Stimulated activated CD4-positive, alpha-beta T cell treated with anti-CD3 and anti-CD28 coated beads, Interleukin-15, amount 100 ng/mL, for 1 hour (primary cell): ENCODE measurements at places on chromosomes 2 and 18.

GRCh38 chr2:20523073-20523798 lies 76.4 kb downstream of the RHOB start:
- DNase-seq: no peak

DNA sequence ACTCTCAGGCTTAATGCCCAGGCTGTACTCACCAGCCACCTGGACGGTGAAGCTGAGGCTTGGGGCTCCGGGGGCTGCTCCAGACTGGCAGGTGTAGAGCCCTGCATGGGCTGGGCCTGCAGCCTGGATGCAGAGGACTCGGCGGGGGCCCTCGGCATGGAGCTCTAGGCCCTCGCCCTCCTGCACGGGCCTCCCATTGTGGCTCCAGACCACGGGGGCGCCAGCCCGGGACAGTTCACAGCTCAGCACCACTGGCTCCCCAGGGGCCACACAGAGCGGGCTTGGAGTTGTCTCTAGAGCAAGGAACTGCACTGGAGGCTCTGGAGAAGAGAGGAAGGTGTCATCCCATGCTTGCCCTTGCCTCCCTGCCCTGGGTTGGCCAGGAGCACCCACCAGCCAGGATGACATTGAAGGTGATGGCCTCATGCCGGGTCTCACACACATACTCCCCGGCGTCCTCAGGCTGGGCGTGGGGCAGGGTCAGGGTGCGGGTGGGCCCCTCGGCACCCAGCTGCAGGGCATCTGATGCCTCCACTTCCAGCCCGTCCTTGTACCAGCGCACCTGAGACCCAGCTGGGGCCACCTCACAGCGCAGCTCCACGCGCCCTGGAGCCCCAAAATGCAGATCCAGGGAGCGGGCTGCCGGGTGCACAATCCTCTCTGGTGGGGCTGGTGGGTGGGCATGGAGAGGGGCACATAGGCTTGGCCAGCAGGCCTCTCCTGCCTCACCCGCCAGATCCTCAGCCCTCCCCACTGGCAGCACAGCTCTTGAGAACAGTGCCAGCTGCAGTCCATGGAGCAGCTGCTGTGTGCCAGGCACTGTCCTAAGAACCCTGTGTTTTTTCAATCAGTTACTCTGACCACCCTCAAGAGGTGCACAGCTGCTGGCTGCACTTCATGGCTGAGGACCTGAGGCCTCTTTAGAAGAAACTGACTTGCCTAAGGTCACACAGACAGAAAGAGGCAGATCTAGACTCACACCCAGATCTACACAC lies 13.3 kb downstream of the OBSL1 start:
- no peak for DNase-seq

- no peak for DNase-seq
These were observed 233.1 kb downstream of the SEPTIN10 start for GRCh38 chr2:109380502-109381326.

- no peak for DNase-seq
These were observed 18.1 kb upstream of the ANTXR1 start for GRCh38 chr2:68994864-68995263.

DNA sequence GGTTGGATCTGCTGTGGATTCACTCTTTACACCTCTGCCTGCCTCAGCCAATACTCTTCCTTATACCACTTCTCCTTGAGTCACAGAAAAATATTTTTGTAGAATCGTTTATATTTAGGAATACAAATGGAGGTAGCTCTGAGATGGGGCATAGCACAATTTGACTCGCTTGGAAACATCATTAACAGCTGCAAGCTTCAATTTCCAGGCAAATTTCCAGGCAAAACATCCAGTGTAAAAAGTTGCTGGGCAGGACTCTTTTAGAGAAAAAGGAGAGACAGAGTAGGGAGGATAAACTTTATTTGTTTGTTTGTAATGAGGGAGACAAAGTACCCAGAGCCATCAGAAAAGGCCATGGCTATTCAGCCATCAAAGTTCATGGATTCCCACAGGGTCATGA lies 74.4 kb upstream of the SOX11 start:
- no peak for DNase-seq

DNA sequence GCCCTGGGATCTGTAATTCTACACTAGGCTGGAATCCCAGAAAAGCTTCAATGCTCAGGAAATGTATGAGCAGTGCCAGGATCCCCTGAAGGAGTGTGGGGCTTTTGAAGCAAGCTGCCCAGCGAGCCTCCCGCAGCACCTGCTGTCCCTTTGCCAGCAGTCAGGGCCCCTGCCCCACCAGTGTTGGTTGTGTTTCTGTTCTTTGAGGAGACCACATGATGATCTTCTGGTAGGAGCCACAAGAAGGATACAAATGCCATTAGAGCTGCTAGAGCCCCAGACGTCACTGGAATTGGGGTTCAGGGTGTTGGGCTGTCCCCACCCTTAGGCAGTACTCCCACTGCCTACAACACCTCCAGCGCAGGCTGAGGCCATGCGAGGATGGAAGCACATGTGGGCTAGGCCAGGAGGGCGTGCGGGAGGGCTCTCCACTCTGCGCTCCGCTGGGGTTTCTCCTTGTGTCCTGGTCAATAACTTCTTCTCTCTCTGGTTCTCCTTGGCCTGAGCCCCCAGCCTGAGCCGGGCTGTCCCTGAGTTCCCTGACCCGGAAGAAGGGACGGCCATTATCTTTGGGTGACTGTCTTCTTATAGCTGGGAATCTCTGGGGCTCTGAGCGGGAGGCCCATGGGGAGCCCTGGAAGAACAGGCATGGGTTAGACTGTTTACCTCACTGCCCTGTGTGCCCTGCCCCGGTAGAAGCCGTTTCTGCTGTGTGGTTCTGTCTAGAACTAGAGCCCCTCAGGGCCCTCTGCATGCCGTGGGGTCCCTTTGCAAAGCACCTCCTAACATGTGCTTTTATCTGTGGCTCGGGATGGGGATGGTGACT lies 73.9 kb downstream of the LRRFIP1 start:
- DNase-seq: no peak

GRCh38 chr2:115609978-115610377 lies 1167.5 kb downstream of the DPP10 start:
- no peak for DNase-seq

GRCh38 chr18:56606618-56607017 lies 31.8 kb downstream of the TXNL1 start:
- no peak for DNase-seq

DNA sequence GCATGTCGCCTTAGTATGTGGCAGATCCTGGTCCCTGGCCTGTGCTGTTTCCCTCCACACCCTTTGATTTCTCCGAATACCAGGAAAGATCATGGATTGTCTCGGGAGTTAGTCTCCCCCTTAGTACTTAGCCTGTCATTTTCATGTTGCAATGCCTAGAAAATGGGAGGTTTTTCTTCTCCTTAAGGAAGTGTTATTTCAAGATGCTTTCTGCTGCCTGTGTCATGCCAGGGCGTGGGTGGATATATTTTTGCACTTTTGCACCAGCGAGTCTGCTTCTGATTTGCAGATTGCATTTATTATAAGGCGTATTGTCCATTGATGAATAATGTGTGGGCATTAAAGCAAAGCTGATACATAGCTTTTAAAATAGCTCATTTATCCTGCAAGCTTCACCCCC lies 223.5 kb downstream of the NEDD4L start:
- DNase-seq: no peak

DNA sequence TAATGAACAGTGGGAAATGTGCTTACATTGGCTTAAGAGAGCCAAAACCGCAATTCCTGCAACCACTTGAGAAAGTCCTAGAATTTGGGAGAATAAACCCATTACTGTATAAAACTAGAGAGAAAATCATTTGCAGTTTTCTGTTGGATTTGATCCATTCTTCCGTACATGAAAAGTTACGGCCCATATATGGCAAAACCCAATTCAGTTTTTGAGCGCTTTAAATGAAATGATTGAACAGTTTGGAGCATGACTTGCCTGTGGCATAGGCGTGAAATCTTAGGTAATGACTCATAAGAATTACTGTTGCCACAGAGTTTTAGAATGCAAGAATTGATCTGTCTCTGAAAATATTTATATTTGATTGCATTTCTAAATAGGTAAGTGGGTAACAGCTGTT lies 52.0 kb downstream of the PHLPP1 start:
- no peak for DNase-seq

GRCh38 chr2:182066400-182067087 lies 80.9 kb downstream of the PPP1R1C start:
- DNase-seq: no peak

DNA sequence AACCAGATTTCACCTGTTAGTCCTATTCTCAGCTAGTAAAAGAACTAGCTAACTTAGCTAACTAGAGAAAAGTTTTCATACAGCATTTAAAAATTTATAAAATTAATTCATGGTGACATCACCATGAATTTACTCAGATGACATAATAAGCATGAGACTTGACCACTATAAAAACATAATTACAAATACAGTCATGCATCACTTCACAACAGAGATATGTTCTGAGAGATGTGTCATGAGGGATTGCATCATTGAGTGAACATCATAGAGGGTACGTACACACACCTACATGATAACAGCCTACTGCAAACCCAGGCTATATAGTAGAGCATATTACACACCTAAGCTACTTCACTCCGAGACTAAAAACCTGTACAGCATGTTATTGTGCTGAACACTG lies 481.3 kb upstream of the CHAC2 start:
- DNase-seq: no peak

DNA sequence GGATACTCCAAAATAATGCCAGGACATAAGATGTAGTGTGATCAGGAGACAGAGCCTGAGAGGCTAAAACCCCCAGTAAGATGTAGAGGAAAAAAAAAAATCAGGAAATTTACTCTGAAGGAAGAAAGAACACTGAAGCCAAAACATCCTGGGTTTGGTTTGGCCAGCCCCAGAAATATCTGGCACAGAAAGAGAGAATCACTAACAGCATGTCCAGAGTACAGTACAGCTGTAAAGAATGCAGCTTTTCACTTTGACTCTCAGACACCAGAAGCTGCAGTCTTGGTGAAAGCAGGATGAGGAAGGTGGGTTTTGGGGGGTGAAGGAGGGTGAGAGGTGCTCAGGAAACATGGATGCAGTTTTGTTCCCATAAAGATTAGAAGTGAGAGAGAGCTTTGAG lies 1577.7 kb upstream of the ACVR2A start:
- no peak for DNase-seq

DNA sequence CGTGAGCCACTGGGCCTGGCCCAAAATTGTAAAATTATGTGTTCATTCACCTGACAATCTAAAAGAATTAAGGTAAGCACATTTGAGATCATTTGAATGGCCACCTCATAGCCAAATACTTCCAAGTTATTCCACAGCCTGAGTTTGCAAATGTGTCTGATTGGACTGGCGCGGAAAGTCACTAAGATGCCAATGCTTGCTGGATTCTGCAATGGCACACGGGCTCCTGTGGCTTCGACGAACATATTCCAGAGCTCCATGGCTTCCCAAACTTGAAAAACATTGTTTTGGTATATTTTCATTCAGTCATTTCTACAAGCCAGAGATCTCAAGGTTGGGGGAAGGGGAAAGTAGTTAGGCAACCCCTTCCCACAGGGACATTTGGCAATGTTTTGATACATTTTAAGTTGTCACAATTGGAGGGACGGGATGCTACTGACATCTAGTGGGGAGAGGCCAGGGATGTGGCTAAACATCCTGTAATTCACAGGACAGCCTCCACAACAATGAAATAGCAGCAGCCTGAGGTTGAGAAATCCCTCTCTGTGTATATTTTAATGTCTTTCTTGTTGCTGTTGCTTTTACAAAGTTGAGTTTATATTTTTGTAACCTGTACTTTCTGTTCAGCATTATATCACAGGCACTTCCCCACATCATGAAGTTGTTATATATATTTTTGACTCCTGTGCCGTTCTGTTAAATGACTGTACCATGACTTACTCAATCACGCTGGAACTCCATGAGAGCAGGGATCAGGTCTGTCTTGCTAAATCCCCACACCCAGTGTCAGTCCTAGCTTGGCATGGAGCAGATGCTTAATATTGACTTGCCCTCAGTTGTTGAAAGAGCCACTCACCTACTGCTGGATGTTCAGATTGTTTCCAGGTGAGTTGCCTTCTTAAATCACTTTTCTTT lies 56.9 kb downstream of the COL4A4 start:
- DNase-seq: no peak

GRCh38 chr2:96860065-96861029 lies 2.5 kb upstream of the ANKRD39 start:
- DNase-seq: no peak

- no peak for DNase-seq
These were observed 795.7 kb downstream of the DCC start for GRCh38 chr18:53135654-53136053.

- no peak for DNase-seq
These were observed 4.2 kb upstream of the HOXD13 start for GRCh38 chr2:176088048-176088936.

- no peak for DNase-seq
These were observed 645 bp downstream of the MIB1 start for GRCh38 chr18:21741312-21741561.

- DNase-seq: no peak
These were observed 3.6 kb downstream of the DPP4 start for GRCh38 chr2:162070228-162070936.

DNA sequence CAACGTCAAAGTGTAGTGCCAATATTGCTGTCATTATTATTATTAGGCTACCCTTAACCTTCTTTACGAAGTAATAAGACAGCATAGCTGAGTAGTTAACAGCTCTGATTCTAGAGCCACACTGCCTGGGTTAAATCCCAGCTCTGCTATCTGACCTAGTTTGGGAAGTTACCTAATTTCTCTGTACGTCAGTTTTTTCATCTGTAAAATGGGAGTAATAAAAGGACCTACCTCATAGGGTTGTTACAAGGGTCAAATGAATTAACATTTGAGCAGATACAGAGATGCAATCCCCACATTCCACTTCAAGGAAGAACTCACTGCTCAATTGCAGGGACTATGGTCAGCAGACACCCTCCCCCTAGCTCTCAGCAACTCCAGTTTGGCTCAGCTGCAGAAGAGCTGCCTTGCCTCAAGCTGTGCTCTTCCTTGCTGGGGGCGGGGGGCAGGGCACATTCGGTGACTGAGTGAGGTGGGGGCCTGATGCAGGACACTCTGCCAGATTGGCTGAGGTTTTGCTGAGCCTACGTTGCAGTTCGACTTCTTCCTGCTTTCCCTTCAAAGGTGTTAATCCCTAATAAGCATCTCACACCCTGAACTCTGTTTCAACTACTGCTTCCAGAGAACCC lies 11.0 kb upstream of the LGALSL start:
- DNase-seq: no peak

GRCh38 chr18:48032876-48033789 lies 102.7 kb upstream of the SMAD2 start:
- no peak for DNase-seq

DNA sequence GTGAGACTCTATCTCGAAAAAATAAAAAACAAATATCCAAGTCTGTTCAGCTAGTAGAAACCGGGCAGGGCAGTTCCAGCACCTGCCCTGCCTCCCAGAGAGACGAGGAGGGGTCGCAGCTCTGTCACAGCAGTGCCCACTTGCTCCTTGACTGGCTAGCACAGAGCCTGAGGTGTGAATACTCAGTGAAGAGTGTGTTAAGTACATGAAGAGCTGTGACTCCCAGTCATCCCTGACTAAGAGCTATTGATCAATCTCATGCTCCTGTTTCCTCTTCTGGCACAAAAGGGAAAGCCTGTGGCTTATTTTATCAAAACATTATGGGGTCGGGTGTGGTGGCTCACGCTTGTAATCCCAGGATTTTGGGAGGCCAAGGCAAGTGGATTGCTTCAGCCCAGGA lies 83.0 kb upstream of the FZD7 start:
- DNase-seq: no peak

GRCh38 chr2:151525821-151526373 lies 116.2 kb downstream of the RIF1 start:
- DNase-seq: no peak

GRCh38 chr2:223058952-223059716 lies 7.1 kb downstream of the KCNE4 start:
- no peak for DNase-seq

GRCh38 chr2:153235516-153235915 lies 243.0 kb downstream of the RPRM start:
- DNase-seq: no peak
